ENCODE measurements at places on chromosomes 11 and 22.

DNA sequence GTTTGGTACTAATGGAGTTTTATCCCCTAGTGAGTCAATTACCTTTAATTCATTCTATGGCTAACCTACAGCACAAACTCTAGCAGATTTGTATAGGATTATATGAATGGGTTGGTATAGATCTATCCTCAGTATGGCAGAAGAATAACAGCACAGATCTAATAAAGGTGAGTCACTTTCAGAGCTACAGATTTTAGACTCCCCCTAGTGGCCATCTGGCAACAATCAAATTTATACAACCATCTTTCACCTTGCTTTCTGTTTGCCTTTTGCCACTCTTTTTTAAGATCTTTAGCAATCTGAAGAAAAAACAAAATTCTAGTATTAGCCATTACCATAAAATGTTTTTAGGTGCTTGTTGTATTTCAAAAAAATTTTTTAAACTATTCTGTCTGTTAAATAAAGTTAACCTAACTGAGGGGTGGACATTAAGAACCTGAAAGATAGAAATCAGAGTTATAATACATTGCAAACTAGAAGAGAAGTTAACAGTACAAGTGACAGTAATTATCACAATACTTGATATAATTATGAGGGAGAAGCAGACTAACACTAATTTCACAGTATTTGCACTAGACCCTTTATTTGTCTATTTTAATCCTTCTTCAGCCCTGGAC lies 25.8 kb downstream of the DDIAS start:
- DNase-seq: peak; percentile 67

GRCh38 chr22:48254311-48254873 lies 1491.9 kb downstream of the TBC1D22A start:
- no peak for DNase-seq

DNA sequence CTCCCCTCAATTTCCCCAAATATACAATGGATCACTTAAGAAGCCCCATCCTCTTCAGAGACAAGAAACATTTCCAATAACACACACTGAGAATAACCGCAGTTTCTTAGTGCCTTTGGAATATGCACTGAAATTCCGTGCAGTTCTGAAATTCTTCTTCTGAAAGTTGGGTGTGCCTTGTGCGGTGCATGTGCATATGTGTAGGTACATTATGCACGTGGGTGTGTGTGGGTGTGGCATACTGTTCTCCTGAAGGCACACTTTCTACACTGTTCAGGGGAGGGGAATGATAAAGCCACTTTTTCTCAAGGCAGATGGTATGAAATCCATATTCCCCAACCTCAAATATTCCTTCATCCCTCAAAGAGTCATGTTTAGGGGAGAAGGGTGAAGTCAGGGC lies 1.7 kb downstream of the EXPH5 start:
- no peak for DNase-seq

GRCh38 chr22:41799486-41800347 lies 762 bp upstream of the CCDC134 start:
- no peak for DNase-seq

GRCh38 chr22:36491155-36491554 lies 9.7 kb upstream of the TXN2 start:
- no peak for DNase-seq

- DNase-seq: no peak
Observed at GRCh38 chr22:45879552-45879949, 97.4 kb downstream of the WNT7B start.

DNA sequence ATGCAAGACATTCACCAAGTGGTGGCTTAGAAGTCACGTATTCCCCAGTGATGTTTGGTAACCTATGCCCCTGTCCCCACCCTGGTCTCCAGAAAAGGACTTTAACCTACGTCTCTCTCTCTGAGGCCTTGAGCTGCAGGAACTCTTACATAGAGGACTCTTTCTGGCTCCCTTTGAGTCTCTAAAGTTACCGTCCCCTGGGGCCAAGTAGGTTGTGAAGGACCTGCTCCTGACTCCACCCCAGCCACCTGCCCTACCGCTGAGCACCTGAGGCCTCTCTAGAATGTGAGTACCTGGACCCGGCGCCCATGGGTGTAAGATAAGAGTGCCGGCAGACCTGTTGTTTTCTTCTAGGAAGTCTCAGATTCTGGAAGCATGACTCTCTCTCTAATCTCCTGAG lies 95.4 kb downstream of the TIMP3 start:
- DNase-seq: no peak

DNA sequence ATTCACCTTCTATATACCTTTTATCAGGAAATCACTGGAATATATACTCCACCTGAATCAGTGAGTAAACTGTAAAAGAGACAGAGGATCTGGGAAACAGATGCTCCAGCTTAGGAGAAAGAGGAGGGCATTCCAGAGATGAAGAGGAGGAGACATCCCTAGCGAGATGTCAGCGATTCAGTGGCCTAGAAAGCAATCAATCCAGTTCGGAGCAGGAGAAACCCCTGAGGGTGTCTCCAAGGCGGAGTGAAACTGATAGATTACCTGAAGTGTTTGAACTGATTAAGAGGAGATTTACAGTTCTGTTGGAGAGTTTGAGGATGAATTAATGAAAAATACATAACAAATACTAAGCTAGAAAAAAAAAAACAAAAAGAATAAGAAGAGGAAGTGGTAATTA lies 24.5 kb upstream of the TNRC6B start:
- DNase-seq: no peak

DNA sequence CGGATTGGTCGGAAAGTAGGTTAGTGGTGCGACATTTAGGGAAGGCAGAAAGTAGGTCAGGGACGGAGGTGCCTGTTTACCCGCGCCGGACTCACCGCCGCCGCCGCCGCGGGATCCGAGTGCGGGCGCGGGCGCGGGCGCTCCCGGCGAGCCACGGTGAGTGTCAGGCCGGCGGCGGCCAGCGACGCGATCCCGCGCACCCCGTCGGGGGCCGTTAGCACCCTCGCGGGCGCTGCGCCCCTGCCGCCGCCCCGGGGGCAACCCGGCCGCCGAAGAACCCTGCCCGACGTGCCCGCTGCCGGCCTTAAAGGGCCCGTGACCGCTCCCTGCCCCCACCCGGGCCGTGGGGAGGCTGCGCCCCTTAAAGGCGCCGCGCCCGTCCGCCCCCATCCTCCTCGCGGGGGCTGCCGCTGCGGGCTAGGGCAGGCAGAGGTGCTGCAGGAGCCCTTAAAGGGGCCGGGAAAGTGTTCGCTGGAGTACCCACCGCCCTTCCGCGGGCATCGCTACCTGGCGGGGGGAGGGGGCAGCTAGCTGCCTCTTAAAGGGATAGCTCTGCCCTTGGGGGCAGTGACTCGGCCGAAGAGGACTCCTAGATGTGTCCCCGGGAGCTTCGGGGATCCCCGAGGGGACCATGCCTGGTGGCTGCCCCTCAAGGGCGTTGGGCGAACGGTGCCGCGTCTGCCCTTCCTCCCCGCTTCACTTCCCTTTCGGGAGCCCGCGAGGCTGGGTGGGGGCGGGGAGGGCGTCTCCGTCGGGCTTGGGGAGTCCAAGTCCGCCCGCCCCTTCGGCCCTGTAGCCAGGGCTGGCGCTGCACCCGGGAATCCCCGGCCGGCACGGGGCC lies at the start of gene BMAL1:
Gene BMAL1, plus strand, starts transcription at position 23 of the 841 bp plus-strand sequence. CDS start 76,519 bp downstream, outside the sequence.
- DNase-seq: no peak

GRCh38 chr11:68275721-68276507 lies 4.1 kb upstream of the C11orf24 start:
- peak; percentile 38 for DNase-seq

DNA sequence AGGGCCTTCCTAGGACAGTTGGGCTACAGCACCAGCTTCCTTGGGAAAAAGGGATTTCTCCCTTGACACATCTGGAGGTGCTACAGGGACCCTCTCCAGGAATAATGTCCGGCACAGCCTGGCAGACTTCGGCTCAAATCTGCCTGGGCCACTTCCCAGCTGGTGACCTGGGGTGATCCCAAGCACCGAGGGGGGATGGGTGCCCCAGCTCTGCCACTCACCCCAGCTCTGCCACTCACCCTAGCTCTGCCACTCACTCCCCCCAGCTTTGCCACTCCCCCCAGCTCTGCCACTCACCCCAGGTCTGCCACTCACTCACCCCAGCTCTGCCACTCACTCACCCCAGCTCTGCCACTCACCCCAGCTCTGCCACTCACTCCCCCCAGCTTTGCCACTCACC lies 9.9 kb downstream of the OSBPL5 start:
- no peak for DNase-seq

DNA sequence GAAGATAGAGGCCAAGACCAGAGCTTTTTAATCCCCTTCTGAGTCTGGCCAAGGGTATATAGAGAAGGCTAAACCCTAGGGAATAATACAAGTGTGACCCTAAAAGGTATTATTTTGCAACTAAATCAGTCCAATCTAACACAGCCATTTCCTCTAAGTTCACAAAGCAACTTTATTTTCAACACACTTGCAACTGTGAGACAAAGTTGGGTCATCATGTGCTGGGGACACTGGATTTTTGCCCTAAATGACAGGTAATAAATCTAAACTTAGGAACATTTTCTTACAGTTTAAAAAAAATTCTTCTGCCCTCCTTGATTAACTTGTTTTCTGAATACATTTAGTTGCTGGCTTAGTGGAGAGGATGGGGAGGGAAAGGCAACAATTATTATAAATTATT lies 78.3 kb downstream of the DDIAS start:
- no peak for DNase-seq

DNA sequence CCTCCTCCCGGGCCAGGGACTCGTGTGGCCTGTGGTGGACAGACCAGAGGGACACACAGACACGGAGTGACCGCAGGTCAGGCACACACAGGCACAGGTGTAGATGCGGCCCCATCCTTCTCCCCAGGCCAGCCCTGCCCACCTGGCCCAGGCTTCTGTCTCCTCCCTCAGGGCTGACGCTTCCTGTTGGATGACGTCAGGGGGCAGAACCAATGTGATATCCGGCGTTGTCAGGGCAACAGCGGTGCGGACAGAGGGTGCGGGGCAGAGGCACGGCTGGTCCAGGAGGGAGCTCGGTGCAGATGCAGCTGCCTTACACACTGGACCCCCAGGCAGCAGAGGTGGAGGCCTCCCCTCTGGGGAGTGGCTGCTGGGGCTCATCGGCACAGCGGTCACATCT lies 2.9 kb upstream of the TUBGCP6 start:
- no peak for DNase-seq

- DNase-seq: no peak
Observed at GRCh38 chr22:43998679-43999264, 25.3 kb upstream of the PARVB start.

DNA sequence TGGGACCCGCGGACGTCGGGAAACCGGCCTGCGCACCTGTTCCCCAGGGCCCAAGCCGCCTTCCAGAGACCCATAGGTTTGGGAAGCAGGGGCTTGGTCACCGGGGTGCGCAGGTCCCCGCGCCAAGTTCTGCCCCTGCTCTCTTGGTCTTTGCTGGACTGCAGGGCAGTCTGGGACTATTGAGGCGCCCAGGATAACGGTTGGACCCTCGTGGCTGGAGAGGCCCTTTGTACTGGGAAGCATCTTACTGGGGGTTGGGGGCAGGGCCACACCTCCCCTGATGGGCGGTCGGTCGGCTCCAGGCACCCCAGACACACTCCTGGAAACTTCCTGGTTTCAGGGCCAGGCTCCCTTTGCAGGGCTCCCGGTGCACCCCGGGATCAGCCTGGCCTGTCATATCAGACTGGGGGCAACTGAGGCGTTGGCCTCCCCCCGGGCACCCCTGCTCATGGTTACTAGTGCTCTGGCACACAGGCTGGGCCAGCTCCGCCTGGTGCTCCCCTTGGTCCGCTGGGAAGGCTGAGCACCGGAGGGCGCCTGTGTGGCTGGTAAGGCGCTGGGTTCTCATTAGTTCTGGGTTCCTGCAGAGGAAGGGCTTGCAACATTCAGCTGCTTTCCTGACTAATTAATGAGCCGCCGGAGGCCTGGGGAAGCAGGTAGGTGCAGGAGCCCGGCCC lies 1250.5 kb downstream of the BRD1 start:
- DNase-seq: no peak

DNA sequence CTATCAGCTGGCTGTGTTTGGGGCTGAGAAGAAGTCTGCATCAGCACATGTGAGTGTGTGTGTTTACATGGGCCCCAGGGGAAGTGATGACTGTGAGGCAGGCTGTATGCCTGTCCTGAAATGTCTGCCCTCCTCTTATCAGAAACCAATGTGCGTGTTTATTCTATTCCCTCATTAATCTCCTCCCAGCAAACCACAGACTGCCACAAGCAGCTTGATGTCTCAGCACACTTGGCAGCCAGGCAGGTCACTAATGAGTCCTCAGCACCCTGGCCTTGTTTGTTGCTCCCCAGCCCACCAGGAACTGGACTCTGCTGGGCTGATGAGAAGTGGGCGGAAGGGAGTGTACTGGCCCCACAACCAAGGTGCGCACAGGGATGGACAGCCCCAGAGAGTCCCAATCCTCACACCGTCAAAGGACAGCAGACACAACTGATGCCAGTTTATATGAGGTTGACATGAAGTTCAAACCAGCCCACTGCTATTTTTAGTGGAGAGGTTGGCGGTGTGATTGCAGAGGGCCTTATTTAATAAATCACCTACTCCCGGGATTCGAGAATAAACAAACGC lies 225.8 kb downstream of the ETS1 start:
- peak; percentile 20 for DNase-seq

DNA sequence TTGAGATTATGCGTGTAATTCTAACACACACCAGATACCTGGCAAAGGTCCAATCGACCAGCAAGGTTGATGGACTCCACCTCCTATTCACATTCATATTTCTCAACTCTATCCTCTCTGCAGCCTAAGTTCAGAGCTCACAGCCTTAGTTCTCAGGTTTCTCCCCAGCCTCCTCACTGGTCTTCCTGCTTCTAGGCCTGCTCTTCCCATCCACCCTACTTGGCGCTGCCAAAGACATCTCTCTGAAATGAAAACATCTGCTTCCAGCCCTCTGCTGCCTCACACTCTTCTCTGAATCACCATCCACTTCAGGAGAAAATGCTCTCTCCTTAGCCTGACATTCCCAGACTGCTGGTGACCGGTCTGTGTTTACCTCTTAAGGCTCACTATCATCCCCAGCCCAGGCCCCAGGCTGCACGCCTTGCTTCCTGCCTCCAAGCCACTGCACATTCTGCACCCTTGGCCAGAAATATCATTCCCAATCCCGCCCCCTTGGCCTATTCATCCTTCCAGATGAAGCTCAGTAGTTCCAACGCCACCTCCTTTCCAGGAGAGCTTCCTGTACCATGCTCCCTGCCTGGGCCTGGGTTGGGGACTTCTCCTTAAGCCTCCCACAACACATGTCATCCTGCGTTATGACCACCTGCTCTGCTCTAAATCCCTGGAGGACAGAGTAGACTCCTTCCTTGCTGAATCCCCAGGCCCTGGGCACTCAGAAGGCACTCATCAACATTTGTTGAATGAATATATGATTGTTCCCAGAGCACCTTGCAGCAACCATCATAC lies 3.5 kb downstream of the ARRB1 start:
- DNase-seq: no peak

- DNase-seq: no peak
Observed at GRCh38 chr11:22798901-22799300, 30.7 kb downstream of the SVIP start.
